ENCODE measurements at places on chromosomes 12 and 14. TPM values are rescaled to one million over a fixed set of nuclear protein-coding genes. Genes with fewer than 3 reads are reported as not detected.

- DNase-seq, result no peak
Measured at GRCh38 chr12:131048611-131048990, 94.9 kb downstream of the ADGRD1 start.

DNA sequence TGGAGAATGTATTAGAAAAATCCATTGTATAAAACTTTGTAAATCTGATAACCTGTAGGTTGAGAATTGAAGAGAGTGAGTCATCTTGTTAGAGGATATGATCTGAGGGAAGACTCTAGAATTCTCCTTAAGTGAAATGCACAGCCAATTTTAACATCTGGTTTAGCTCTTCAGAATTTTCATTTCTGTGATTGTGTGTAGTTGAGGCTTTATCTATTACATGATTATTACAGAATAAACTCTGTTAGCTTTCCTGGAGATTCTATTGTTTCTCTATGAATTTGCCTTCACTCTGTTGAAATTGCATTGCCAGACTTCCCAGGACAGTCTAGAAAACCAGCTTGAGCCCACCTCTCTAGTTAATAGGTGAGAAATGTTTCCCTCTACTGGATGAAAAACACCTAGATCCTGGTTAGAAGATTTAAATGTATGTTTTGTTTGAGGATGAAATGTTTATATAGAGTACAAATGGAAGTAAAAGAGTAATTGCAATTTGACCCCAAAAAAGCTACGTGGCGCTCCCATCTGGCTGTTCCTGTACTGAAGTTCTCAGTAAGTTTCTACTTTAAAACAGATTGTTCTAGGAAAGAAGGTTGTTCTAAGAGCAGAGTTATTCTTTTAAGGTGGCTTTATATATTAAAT lies 2.9 kb downstream of the NUDT4 start:
- DNase-seq, result no peak

DNA sequence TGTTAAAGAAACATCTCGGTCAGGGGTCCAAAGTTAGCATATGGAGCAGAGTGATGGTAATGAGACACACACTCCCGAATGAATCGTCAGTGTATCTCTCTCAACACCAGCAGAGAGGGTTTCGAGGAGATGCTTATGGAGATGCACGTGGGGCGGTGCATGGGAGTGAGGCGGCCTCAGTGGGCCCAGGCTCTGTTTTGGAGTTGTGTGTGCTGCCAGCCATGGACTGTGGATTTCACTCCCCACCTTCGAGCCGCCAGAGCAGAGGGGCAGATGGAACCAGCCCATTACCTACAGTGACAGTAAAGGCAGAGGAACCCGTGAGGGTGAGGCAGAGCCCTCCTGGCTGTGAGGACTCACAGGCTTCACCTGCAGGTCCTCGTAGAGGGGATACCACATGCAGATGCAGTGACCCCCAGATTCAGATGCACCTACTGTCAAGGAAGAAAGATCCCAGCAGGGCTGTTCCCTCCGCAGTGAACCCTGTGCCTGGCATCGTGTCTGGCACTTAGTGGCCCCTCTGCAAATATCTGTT lies 68.2 kb downstream of the WDR20 start:
- no peak for DNase-seq

The RNASE4 gene
- 15.8 TPM for polyA plus RNA-seq

DNA sequence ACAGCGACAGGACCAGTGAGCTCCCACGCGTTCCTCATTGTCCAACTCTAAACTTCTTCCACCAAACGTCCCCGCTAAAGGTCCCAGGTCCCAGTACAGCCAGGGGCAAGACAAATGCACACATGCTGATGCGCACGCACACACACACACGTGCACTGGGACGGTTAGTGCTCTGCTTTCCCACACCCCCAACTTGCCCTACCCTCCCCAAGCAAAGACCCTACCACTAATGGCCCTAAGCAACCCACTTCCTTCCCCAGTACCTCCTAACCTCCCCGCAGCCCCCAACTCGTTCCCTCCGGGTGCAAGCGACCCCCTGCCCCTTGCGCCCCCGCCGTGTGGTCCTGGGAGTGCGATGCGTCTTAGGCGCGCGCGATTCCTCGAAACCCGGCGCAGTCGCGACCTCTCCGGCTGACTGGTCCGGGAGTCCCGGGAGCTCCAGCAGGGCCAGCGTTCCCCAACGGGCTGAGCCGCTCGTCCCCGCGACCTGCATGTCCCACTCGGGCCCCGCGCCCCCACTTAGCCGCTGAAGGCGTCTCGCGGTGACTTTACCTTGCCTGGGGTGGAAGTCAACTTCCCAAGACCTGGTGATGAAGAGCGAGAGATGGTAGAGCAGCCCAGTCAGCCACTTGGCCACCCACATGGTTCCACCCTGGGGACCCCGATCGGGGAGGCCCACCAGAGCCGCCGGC lies 578 bp downstream of the ADAMTS20 start:
- DNase-seq, result no peak

- no peak for DNase-seq
Measured at GRCh38 chr14:97975962-97976361, 1178.8 kb downstream of the VRK1 start.

DNA sequence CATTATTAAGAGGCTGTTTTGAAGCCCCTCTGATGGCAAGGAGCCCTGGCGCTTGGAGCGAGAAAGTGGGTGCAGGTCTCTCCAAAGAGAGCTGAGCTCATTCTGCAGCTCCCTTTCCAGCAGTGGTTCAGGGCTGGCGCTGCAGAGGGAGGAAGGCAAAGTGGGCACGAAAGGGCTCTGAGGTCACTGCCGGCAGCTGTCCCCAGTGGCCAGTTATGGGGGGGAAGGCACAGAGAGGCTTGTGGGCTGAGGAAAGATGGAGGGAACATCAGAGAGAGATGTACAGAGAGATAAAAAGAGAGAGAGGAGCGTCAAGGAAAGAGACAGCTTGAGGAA lies 75.2 kb upstream of the TBX5 start:
- DNase-seq, result no peak

DNA sequence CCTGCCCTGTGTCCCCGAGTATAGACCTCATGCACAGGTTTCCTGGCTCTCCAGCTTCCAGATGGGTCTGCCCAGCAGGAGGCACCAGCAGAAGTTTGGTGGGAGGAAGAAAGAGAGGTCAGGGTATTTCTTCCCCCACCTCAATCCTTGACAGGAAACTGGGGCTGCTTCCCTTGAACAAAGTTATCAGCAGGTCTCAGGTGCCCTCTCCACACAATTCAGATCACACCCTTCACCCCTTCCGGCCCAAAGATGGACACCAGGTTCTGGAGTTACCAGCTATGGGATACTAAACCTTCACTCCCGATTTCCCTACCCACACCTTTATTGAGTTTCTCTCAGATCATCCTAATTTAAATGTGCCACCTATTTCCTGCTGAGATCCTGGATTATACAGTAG lies 1.2 kb downstream of the SART3 start:
- no peak for DNase-seq

GRCh38 chr12:79326222-79326621 lies 364.5 kb downstream of the PAWR start:
- no peak for DNase-seq

DNA sequence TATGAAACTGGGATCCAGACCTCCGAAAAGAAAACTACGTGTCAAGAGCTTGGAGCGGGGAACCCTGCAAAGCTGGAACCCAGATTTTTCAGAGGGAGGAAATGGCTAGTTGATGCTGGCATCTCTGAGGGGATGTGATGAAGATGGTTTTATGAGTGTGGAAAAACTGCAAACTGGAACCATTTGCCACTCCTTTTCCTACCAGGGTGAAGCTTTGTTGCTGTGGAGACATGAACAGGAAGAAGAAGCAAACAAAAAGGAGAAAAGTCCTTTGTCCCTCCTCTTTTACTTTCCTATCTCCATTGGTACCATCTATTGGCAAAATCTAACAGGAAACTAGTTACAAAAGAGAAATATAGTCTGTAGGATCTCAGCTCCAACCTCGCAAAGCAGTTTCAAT lies 39.2 kb downstream of the CDK17 start:
- DNase-seq, result no peak

- DNase-seq, result no peak
Measured at GRCh38 chr14:34329301-34329700, 132.7 kb downstream of the SPTSSA start.

GRCh38 chr14:79333198-79333546 lies 878.1 kb downstream of the DIO2 start:
- no peak for DNase-seq

DNA sequence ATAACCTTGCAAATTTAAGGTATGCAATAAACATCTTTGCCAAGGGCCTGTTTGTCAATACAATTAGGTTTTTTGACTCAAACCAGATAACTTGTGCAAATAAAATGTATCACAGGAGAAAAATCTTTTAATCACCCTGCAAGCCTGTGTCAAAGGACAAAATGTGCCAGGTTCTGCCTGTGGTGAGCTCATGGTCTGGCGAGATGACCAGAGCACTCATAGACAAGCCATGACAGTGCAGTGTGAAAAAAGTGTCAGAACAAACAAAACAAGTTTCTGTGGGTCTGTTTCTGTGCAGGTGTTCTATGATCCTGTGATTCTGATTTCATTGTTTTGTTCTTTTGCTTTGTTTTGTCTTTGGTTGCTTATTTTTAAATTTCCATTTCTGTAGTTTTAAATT lies 847.2 kb downstream of the VRK1 start:
- DNase-seq, result no peak

- no peak for DNase-seq
Measured at GRCh38 chr14:54343272-54344121, 53.3 kb upstream of the CDKN3 start.

The RD3L gene
- not detected for polyA plus RNA-seq

The MMP19 gene
- polyA plus RNA-seq, result 43.8 TPM

The CLEC4C gene
- polyA plus RNA-seq, result not detected

GRCh38 chr12:63826006-63826585 lies 18.4 kb upstream of the SRGAP1 start:
- DNase-seq, result peak; percentile 59

DNA sequence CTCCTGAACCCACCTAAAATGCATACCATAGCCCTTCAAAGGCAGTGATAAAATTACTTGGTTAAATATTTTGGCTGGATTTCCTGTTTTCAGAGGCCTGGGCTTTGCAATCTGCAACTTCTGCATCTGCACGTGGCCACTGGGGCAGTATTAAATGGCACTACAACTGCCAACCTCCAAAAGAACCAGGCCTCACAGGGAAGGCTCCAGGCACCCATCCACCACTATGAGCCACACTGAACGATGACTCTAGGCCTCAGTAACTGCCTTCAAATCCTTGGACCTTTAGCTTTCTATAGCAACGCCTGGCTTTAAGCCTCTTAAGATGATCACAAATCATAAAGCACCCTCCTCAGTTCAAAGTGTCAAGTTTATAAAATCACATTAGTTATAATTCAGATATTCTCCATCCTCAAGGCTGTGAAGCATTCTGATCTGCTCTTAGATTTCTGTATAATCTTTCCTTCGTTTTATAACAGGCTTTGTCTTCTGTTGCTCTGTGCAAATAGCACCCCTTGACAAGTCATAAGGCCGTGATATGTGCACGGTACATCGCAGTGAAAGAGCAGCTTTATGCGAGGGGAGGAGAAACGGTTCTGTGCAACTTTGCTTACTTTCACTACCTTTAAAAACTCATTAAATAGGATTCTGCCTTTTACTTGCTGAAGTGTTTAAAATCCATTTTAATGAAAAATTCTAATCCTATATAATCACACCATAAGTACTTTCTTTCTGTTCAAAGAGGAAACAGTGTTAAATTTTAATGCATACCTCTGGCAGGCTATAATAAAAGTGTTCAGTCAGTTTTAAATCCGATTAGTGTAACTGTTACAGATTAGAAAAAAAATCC lies 196.4 kb upstream of the G2E3 start:
- no peak for DNase-seq

The OR6C2 gene
- not detected for polyA plus RNA-seq

DNA sequence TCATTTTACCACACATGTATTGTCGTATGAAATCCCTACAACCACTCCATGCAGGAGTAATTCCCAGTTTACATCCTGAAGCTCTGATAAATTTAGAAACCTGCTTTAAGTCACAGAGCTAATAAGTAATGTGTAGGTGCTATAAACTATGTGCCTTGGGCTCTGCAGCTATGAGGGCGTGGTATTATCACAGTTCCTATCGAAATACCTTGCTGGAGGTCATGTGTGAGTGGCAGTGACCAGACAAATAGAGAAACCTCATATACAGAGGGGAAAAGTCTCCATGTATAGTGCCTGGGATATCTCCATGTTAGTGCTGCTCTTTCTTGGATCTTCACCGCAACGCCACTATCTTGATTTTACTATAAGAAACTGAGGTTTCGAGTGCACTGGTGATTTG lies 883 bp upstream of the TBC1D15 start:
- DNase-seq, result no peak

DNA sequence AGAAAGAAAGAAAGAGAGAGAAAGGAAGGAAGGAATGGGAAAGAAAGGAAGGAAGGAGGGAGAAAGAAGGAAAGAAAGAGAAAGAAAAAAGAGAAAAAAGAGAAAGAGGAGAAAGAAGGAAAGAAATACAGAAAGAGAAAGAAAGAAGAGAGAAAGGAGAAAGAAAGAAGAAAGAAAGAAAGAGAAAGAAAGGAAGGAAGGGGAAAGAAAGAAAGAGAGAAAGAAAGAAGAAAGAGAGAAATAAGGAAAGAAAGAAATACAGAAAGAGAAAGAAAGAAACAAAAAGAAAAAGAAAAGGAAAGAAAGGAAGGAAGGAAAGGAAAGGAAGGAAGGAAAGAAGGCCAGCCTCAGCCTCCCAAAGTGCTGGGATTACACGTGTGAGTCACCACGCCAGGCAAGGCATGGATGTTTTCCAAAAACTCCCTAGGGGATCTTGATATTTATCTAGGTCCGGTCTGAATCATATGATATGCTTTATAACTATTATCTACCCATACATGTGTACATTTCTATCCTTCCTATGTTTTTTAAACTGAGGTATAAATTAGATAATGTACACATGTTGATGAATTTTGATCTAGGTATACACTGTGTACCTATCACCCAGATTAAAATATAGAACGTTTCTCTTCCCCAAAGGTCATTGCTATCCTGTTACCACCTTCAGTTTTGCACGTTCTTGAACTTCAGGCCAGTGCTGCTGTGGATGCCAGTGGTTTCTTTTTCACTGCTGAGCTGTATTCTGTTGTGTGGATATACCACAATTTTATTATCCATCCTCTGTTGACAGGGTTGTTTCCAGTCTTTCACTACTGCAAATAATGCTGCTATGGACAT lies 177.9 kb downstream of the RBM19 start:
- DNase-seq, result no peak

- DNase-seq, result no peak
Measured at GRCh38 chr12:107320929-107321631, 227.7 kb upstream of the CRY1 start.

The BTBD6 gene
- 32.0 TPM for polyA plus RNA-seq

- DNase-seq, result no peak
Measured at GRCh38 chr12:100268835-100269564, 2.0 kb downstream of the SCYL2 start.

GRCh38 chr14:79967453-79967852 lies 243.9 kb downstream of the DIO2 start:
- DNase-seq, result no peak

The EGLN3 gene
- polyA plus RNA-seq, result 0.04 TPM

The BDKRB1 gene
- 215 TPM for polyA plus RNA-seq

GRCh38 chr12:39467432-39467870 lies 24.5 kb upstream of the KIF21A start:
- no peak for DNase-seq

- DNase-seq, result no peak
Measured at GRCh38 chr12:29497588-29497987, at the start of gene OVCH1. Gene OVCH1 (minus strand): TSS chr12:29497686. CDS start chr12:29497686, 0 bp downstream.

GRCh38 chr14:99125616-99126431 lies 146.2 kb downstream of the BCL11B start:
- no peak for DNase-seq

All from AG04450 (cell line).